ENCODE measurements at places on chromosomes 4 and X.

GRCh38 chr4:15234116-15234855 is 193.5 kb upstream of the C1QTNF7 start:
- DNase-seq = no peak

- no peak for DNase-seq
Observed at GRCh38 chr4:73347497-73347896, 56.6 kb upstream of the ALB start.

GRCh38 chr4:38318737-38319455 is 345.1 kb upstream of the KLF3 start:
- no peak for DNase-seq

GRCh38 chr4:16157609-16158503 is 68.4 kb downstream of the TAPT1 start:
- no peak for DNase-seq

GRCh38 chrX:29143356-29143755 is 556.1 kb downstream of the IL1RAPL1 start:
- DNase-seq = no peak

DNA sequence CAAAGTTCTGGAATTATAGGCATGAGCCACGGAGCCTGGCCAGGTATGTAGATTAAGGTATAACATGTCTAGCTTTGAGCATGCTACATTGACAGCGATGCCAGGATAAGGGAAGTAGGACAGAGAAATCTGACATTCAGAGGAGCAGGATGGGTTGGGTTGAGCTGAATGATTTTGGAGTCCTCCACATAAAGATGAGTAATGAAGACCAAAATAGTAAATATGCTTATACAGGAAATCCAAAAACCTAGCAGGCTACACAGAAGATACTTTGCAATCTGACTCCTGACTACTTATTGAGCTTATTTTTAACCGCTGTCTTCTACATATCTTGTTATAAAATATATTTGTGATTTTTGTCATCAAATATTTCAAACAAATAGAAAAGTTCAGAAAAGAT is 69.7 kb downstream of the PDGFC start:
- DNase-seq = no peak

DNA sequence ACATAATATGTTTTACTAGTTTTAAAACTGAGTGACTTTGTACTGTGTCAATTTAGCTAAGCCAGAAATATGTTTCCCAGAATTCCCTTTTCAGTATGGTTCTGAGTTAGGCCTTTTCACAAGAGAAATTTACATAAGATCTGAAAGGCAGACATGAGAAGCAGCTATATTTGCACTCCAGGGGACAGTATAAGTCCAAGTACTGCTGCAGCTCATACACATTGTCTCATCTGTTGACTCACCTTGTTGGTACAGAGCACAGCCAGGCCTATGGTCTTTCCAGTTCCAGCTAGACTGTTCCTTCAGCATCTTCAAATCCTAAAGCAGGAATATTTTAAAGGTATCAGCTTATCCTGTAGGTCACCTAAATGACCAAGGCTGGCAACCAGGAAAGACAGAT is 53.5 kb downstream of the BMP3 start:
- DNase-seq = no peak

Measured in stimulated activated CD8-positive, alpha-beta memory T cell treated with anti-CD3 and anti-CD28 coated beads, Interleukin-7, amount 100 ng/mL, for 1 hour (primary cell).